ENCODE measurements at places on chromosomes 7 and 10.

- DNase-seq, result no peak
Observed at GRCh38 chr10:132840698-132841614, 55.0 kb upstream of the NKX6-2 start.

DNA sequence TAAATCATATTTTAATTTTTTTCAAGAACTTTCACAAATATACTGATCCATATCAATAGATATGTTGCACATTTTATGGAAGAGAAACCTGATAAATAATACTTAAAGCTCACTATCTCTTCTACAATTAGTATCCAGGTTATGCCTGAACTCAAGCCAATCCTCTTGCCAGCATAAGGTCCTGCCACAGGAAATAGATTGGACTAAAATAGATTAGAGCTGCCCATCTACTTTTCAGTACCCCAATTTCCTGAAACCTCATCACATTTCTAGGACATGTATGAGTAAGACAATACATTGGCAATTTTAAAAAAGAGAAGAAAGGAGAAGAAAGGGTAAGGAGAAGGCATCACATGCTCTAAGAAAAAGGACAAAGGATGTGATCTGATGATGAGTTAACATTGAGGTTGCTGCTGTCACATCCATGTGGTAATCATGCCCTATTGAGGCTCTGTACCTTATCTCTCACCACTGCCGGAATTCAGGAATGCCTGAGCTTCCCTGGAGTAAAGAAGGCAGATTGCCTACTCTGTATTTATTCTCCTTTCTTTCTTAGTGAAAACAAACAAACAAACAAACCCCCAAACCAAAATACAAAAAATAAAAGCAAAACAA lies 199.7 kb downstream of the ANK3 start:
- DNase-seq, result peak; percentile 23

DNA sequence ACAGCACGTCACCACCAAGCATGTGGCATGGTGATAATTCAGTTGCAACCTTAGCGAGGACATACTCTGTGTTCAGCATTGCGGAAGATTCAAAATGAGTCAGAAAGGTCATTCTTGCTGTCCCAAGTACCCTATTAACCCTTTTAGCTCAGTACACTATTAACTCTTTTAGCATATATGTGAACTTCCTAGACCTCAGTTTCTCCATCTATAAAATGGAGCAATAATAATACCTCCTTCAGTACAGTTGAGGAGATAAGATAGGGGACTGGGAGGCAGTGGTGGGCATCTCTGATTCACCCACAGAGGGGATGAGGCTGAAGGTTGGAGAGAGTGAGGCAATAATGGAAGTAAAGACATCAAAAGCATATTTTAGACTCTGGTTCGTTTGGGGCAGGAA lies 67.3 kb downstream of the XRCC2 start:
- DNase-seq, result no peak

DNA sequence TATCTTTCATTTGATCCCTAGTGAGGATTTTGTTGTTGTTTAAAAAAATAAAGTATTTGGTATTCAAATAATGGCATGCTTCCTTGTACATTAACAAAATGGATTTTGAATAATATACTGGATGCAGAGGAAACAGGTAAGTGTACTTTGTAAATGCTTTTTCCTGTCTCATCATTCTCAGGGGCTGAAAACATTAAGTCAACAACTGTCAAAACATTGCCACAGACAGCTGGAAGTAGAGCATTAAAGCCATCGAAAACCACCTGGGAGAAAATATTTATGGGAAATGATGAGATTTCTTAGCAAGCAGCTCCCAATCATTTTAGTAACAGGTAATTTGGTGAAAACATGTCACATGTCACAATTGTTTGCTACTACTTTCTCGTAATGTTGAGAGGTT lies 10.7 kb downstream of the TAS2R39 start:
- DNase-seq, result no peak

GRCh38 chr7:73817121-73817520 lies 13.7 kb upstream of the CLDN4 start:
- no peak for DNase-seq

DNA sequence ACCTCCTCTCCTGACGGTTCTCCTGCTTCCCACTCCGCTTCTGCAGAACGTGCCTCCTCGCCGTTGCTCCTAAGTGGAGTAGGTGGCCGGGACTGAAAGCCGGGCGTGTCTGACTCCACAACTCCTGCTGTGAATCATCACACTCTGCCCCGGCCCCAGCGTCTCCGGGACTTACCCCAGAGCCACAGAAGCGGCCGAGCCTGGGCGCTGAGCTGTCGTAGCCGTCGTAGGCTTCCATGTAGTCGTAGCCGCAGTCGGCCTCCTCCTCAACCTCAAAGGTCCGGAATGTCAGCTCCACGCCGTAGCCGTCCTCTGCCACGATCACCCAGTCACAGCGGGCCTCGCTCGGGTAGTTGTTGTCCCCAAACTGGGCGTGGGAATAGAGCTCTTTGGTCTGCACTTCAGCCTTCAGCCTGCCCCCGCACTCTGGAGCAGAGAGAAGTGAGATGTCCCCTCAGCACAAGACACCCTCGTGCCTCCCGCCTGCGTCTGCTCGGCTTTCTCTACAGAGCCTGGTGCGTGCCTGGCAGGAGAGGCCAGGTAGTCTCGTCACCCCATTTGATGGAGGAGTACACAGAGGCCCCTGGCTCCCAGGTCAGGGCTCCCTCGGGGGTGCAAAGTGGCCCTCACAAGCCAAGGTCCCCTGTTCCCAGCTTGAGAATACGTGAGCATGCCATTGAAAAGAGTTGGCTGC lies 11.2 kb upstream of the OPALIN start:
- no peak for DNase-seq

DNA sequence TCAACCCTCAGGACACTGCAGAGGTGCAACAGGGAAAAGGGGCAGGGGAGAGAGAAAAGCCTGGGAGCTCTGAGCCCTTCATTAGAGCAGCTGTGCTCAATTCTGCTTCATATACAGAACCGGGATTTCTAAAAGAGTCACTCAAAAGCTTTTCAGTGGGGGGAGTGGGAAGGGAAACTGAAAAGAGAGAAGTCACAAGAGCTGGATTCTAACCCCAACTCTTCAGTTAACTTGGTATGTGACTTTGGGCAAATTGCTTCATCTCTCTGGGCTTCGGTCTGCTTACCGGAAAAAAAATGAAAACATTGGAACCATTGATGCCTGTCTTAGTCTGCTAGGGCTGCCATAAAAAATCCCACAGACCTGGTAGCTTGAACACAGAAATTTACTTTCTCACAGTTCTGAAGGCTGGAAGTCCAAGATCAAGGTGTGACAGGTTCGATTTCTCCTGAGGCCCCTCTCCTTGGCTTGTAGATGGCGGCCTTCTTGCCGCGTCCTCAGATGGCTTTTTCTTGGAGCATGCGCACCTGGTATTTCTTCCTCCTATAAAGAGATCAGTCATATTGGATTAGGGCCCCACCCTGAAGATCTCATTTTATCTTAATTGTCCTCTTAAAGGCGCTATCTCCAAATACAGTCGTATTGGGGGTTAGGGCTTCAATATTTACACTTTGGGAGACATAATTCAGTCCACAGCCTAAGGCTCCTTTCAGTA lies 118.3 kb upstream of the KMT2E start:
- DNase-seq, result peak; percentile 95

GRCh38 chr7:47478017-47478344 lies 103.9 kb downstream of the TNS3 start:
- no peak for DNase-seq

- no peak for DNase-seq
Observed at GRCh38 chr7:42103456-42103855, 133.6 kb downstream of the GLI3 start.

DNA sequence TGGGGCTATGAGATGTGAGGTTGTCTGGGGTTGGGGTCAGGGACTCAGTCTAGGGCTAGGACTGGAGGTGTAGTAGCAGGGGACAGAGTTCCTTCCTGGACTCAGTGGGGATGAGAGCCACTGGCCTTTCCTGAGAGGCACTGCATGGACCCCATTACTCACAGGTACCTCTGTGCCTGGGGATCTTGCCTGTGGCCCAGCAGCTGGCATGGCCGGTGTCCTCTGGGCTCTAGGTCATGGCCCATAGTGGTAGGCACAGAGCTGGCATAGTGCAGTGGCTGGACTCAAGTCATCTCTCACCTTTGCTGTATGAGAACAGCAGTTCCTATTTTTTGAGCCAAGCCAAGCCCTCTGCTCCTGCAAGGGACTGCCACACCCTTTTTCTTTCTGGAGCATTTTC lies 51.9 kb downstream of the NEURL1 start:
- DNase-seq, result no peak

DNA sequence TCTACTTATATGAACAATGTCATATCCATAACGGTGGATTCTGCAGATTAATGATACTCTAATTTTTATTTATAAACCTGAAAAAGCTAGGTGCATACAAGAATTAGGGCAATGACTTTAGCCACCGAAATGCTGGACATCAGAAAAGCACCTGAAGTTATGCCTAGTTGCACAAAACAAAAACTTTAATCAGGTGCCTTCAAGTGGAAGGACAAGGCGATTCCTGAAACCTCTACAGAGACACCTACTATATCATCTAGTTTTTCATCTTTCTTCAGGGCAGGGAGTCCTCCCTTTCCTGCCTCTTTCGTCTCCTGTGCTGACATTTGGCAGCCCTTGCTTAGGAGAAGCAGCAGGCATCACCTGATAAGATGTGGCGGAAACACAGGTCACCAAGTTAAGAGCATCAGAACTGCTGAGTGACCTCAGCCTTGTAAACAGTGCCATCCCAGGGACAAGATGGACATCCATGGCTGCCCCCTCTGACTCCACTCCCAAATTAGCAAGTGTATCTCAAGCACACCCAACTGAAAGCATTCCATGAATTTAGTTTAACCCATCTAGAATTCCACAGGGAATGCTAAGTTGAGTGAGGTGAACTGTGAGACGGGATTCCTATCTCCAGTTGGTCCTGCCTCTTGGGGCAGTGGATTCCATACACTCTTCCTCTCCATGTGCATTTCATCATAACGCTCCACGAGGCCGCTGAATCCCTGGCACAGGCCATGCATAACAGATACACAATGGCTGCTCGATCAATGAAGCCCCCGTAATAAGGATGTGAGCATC lies 5.8 kb downstream of the ITPRIP start:
- DNase-seq, result no peak

Data from MV-4-11 (cell line).